ENCODE measurements at places on chromosomes 4 and X. TPM values are rescaled to one million over a fixed set of nuclear protein-coding genes. Genes with fewer than 3 reads are reported as not detected.

- no peaks in the 10 kb centered on the region for H3K36me3 ChIP-seq
- H3K4me3 ChIP-seq, result no peak overlapping the region
- no peaks in the 10 kb centered on the region for H3K4me1 ChIP-seq
Observed at GRCh38 chr4:54780149-54780495, 122.4 kb downstream of the KIT start.

- H3K27me3 ChIP-seq, result no peaks in the 10 kb centered on the region
- H3K4me3 ChIP-seq, result no peak overlapping the region
- no peak overlapping the region for H3K27ac ChIP-seq
Observed at GRCh38 chr4:75895744-75896314, 6.4 kb downstream of the PPEF2 start.

The ARHGAP24 gene
- total RNA-seq, result 2.2 TPM

The TLR10 gene
- total RNA-seq, result not detected

The HELT gene
- total RNA-seq, result not detected

Measured in PC-9 (cell line).